ENCODE measurements at places on chromosomes 2 and 18.

GRCh38 chr2:203623661-203624060, 82.8 kb upstream of the CD28 start:
- no peak for DNase-seq

- DNase-seq, result no peak
These were observed 209.4 kb upstream of the TRIB2 start for GRCh38 chr2:12507295-12507694.

- no peak for DNase-seq
These were observed 220.2 kb downstream of the SRBD1 start for GRCh38 chr2:45390861-45391260.

- no peak for DNase-seq
These were observed 127.3 kb downstream of the SCG2 start for GRCh38 chr2:223474893-223475292.

GRCh38 chr2:215764441-215765048, 248.8 kb downstream of the MREG start:
- DNase-seq, result no peak

DNA sequence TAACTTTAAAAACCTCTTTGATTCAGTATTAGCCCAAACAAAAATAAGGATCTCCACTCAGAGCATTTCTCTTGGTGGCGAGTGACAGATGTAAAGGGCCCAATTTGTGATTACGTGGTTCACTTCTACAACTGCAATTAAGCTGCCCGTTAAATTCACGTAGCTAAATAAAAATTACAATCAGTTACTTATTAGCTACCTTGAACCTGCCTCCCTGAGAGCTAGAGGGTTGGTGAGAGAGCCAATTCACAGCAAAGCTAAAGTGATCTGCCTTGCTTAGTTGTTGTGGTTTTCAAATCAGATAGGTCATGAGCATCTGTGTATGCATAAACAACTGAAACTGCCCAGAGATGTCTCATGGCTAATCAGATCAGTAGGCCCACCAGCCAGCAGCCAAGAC, 156.7 kb downstream of the RNF152 start:
- DNase-seq, result no peak

DNA sequence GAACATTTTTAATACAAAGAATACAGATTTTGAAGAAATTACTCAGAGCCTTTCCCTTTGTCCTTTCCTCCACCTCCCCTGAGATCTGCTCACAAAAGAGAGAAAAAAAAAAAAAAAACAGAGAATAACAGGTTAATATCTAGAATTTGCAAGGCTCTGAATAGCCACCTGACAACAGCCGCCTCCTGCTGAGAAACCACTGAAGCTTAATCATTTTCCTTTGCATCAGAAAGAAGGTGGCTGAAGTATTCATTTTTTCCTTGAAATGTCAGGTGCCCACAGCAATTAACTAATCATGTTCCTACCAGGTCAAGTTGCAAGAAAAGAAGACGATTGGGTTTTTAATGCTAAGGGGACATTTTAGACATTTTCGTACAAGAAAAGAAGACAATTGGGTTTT, 21.2 kb downstream of the CNTNAP5 start:
- DNase-seq, result no peak

DNA sequence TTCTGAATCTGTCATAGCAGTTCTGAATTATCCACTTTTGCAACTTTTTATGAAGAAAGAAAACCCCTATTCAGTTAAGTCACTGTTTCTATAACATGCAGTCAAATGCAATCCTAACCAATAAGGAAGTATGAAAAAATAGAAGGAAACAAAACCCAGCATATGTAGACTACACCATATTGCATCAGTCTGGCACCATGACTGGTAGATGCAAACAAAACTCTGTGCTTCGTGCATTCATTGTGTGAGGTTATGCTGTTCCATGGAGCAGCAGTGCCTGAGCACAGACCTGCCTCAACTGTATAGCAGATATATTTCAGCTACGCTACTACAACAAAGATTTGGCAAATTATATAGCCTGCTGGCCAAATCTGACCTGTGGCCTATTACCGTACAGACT, 325.5 kb downstream of the LRP1B start:
- no peak for DNase-seq

GRCh38 chr2:152251211-152251610, 75.6 kb upstream of the STAM2 start:
- DNase-seq, result no peak

DNA sequence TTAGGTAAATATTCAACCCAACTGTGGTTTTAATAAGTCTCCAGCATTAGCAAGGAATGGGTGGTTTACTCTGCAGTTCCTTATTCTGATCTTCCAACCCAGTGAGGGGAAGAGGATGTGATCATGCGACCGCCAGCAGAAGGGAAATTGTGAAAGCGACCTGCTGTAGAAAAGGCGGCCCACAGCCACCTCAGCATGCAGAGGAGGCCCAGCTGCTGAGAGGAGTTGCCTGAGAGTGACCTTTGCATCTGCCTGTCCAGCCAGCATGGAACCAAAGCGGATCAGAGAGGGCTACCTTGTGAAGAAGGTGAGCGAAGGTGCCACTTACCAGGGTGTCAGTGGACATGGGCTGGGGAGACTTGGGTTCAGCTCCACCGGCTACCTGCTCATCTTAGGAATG, at the start of gene PLEK:
Gene PLEK (plus strand): TSS at position 196 of the 400 bp plus-strand sequence. CDS start 70 bp downstream, at position 266.
- DNase-seq, result no peak

DNA sequence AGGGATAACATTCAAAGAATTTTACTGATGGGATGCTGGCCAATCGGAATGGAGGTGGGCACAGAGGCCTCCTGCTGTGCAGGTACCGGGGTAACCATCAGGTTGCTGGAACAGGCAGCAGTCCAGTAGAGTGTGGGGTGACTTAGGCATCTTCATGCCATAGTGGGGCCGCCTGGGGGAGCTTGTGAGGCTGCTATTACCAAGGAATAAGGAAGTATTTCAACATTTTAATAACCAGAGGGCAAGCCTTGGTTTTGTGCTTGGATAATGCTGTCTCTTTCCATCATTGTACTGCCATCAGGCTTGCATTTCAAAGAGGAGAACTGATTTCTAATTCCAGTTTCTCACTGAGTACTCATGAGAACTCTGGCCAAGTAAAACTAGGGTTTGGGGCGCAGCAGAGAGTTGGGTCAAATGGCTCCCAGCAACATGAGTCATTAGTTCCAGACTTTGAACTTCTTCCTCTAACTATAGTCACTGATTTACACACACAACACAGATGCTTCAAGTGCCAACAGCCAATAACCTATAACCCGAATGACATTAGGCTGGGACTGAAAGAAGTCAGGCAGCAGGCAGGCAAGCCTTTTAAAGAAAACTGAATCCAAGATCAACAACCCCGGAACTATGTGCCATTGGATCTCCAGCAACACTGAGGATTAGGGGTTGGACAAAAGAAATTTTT, 56.1 kb upstream of the FHL2 start:
- DNase-seq, result no peak

GRCh38 chr18:74291771-74292540, at the start of gene CYB5A:
Gene CYB5A (minus strand): TSS chr18:74291963. CDS start chr18:74291875, 88 bp downstream.
- DNase-seq, result peak; percentile 96

GRCh38 chr2:72893594-72894319, 6.5 kb downstream of the SPR start:
- DNase-seq, result peak; percentile 54

GRCh38 chr2:203061346-203061745, 46.7 kb downstream of the NBEAL1 start:
- DNase-seq, result no peak

DNA sequence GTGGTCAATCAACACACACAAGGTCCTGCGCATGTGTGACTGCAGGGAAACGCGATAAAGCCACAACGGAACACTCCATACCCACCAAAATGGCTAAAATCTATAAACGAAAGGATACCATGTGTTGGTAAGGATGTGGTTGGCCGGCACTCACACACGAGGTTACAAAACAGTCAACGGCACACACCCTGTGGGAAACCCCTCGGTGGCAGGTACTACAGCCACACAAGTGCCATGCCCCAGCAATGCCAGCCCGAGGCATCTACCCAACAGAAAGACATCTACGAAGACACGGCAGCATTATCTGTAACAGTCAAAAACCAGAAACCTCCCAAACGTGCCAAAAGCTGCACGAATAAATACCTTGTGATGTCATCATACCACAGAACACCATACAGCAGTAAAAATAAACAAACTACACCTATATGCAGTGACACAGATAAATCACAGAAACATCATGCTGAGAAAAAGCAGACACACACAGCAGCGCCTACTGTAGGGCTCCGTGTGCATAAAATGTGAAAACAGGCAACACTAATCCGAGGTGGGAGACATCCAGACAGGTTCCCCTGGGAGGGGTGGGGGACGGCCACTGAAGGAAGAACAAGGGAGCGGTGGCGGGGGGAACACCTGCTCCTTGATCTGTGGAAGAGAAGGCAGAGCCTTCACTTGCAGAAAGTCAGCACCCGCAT, 36.7 kb downstream of the HDAC4 start:
- no peak for DNase-seq

Data from COR-L47 (cell line).